Brain (organoid and tissue), 16 donors: ENCODE measurements at places on chromosomes 7 and 10.

DNA sequence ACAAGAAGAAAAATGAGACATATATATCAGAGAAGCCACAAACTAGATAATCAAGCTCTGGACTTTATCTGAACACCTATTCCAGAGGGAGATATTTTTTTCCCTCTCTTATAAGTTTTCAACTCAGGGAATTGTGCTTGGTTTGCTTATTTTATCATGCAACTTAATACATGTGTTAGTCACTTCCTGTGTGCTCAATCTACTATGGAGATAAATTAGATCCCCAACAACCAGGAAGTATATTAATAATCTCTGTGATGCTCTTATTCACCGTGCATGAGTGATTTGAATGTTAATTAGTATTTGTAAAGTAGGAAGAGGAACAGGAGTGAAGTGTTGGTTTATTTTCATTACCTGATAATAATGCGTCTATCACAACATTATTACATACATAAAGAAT lies 38.8 kb upstream of the ZNF365 start:
- no peak for DNase-seq

- DNase-seq = no peak
Measured at GRCh38 chr10:71745664-71746250, 26.2 kb upstream of the C10orf105 start.

DNA sequence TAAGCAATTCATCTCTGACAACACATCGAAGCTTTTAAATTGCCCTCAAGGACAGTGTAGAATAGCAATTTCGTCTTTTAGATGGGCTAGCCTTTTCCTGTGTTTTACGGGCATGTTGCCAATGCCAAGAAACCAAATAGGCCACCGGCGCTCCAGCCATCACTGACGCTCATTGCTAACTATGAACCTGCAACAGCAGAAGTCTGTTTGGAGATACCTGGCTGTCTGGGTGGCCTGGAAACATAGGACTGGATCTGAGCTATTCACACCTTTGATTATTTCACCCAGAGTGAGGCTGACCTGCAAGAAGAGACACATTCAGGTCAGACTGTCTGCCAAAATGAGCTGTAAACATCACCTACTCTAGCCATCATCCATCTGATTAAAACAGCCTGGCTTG lies 12.0 kb downstream of the KPNA7 start:
- no peak for DNase-seq

DNA sequence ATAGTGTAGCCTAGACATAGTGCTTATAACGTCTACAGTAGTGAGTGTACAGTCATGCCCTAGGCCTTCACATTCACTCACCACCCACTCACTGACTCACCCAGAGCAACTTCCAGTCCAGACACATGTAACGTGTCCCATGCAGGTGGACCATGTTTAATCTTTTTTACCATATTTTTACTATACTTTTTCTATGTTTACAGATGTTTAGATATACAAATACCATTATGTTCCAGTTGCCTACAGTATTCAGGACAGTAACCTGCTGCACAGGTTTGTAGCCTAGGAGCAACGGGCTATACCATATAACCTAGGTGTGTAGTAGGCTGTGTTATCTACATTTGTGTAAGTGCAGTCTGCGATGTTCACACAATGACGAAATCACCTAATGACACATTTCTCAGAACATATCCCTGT lies 11.0 kb downstream of the MPP7 start:
- no peak for DNase-seq

DNA sequence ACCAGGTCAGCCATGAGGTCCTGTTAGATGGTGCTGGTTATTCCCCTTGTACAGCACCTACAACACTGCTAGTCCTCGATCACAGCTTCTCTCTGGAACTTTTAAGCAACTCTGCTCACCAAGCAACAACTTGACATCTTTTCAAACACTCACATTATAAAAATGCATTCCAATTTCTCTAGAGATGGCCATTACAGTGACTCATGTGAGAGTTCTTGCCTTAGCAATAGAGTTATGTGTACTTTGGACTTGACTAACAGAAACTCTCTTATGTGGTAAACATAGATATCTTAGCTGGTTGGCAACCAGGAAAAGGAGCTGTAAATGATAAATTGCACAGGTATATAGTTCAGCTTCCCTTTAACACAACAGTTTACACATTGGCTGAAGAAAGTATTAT lies 122.2 kb downstream of the PDE1C start:
- no peak for DNase-seq
